ENCODE measurements at places on chromosomes 12 and 14.

DNA sequence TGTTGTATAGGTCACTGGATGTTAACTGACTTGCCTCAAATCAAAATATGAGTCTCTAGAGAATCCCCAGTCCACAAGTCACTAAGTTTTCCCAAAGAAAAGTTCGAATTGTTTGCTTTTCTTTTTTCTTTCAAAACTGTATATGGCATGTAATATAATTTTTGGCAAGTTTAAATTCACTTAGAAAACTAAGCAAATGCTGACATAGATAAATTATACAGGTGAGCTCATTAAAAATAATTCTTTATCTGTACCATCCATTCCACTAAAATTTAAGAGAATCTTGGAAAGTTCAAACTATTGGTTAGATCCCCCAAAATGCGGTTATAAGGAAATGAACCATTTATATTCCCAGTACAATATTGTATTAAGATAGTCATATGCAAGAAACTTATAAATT is 145.6 kb upstream of the AMIGO2 start:
- peaks cover 29% of the 10 kb centered on the region for H3K4me1 ChIP-seq
- H3K27me3 ChIP-seq = no peaks in the 10 kb centered on the region
- peaks cover 9% of the 10 kb centered on the region for H3K36me3 ChIP-seq

DNA sequence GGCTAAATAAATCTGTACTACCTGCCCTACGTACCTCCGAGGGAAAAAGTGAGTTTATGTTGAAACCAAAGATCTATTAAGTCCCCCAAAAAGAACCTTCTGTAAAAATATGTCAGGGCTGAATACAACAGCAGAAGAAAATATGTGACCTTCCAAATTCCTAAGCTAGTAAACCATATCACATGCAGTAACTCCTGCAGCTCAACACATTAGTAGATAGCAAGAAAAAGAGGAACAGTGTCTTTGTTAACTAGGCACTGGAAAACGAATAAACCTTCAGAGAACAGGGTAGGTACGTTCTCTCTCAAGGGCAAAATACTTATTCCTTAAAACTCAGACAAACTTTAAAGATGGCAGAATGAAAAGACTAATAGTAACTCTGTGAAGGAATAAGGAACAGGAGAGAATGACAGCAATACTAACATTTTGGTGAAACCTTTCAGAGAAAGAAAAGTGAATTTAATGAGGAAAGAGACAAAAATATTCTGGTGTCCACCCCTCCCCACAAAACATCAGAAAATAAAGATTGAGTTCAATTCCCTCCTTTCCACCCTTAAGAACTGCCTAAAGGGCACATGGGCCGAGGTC is 18.0 kb downstream of the CBX5 start:
- no peak overlapping the region for H3K27ac ChIP-seq
- H3K4me3 ChIP-seq = no peak overlapping the region
- H3K27me3 ChIP-seq = no peaks in the 10 kb centered on the region
- peaks cover 11% of the 10 kb centered on the region for H3K36me3 ChIP-seq

- no peak overlapping the region for H3K27ac ChIP-seq
- H3K27me3 ChIP-seq = no peaks in the 10 kb centered on the region
- no peaks in the 10 kb centered on the region for H3K4me1 ChIP-seq
- H3K4me3 ChIP-seq = no peak overlapping the region
- no peak for DNase-seq
Observed at GRCh38 chr12:90183201-90183600, 474.6 kb upstream of the ATP2B1 start.

- DNase-seq = peak; percentile 28
- no peak overlapping the region for H3K4me3 ChIP-seq
- H3K27me3 ChIP-seq = no peaks in the 10 kb centered on the region
- H3K36me3 ChIP-seq = peaks cover 13% of the 10 kb centered on the region
Observed at GRCh38 chr12:97939156-97939555, 476.6 kb downstream of the RMST start.

- no peaks in the 10 kb centered on the region for H3K4me1 ChIP-seq
- no peak overlapping the region for H3K4me3 ChIP-seq
- H3K27me3 ChIP-seq = peaks cover 28% of the 10 kb centered on the region
- H3K36me3 ChIP-seq = no peaks in the 10 kb centered on the region
- H3K27ac ChIP-seq = no peak overlapping the region
- no peak for DNase-seq
Observed at GRCh38 chr14:104243200-104243599, 104.8 kb downstream of the KIF26A start.

DNA sequence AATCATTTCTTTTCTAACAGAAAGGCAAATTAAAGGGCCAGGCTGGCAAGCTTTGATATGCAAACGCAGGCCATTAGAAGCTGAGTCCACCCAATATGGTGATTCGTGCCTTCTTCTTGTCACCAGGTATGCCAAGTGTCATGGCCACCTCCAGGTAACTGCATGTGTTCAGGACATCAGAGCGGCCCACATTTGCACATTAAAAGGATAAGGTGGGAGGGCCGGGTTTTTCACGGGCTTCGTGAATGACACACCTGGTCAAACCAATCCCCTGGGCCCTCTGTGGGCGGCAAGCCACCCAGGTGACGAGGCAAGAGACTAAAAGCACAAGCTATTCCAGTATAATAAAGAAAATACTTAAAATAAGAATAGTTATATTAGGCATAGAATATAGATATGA is 75.9 kb upstream of the TSPAN11 start:
- peaks cover 11% of the 10 kb centered on the region for H3K4me1 ChIP-seq
- H3K27me3 ChIP-seq = peaks cover 24% of the 10 kb centered on the region
- no peak for DNase-seq
- H3K27ac ChIP-seq = no peak overlapping the region
- peaks cover 11% of the 10 kb centered on the region for H3K36me3 ChIP-seq

GRCh38 chr12:122793685-122794106 is 19.3 kb downstream of the CCDC62 start:
- H3K27me3 ChIP-seq = no peaks in the 10 kb centered on the region
- no peaks in the 10 kb centered on the region for H3K36me3 ChIP-seq
- no peak overlapping the region for H3K4me3 ChIP-seq
- DNase-seq = peak; percentile 18
- no peak overlapping the region for H3K27ac ChIP-seq
- H3K4me1 ChIP-seq = peaks cover 3% of the 10 kb centered on the region

- no peak overlapping the region for H3K27ac ChIP-seq
- peaks cover 30% of the 10 kb centered on the region for H3K36me3 ChIP-seq
- DNase-seq = no peak
- H3K4me3 ChIP-seq = no peak overlapping the region
- no peaks in the 10 kb centered on the region for H3K4me1 ChIP-seq
Observed at GRCh38 chr14:50475460-50475859, 56.9 kb downstream of the MAP4K5 start.

- no peak overlapping the region for H3K4me3 ChIP-seq
- DNase-seq = no peak
Observed at GRCh38 chr12:55704824-55705718, 2.6 kb downstream of the ITGA7 start.

DNA sequence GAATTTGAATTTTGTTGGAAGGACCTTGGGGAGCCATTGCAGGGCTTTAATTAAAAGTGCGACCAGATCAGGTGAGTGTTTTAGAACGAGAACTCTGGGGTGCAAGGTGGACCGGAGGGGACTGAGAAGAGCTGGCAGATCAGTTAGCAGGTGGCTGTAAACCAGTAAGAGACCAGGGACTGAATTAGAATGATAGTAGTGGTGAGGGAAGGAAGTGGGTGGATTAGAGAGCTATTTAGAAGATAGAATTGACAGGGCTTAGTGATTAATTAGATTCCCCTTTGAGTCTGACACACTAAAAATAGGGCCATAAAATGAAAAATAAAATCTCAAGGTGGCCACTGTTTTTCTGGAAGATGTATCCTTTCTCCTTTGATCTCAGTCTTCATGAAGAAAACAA is 44.8 kb downstream of the PLXNC1 start:
- H3K36me3 ChIP-seq = no peaks in the 10 kb centered on the region
- H3K27ac ChIP-seq = no peak overlapping the region
- DNase-seq = no peak
- no peaks in the 10 kb centered on the region for H3K4me1 ChIP-seq
- peaks cover 13% of the 10 kb centered on the region for H3K27me3 ChIP-seq
- no peak overlapping the region for H3K4me3 ChIP-seq

Data from Calu3 (cell line).